ENCODE measurements at places on chromosomes 13 and 19.
A peak's percentile ranks its signal among the peaks of the same experiment; 100 is the strongest.

- peak; percentile 7 for DNase-seq
Measured at GRCh38 chr13:74325106-74325505, 190.9 kb upstream of the KLF12 start.

DNA sequence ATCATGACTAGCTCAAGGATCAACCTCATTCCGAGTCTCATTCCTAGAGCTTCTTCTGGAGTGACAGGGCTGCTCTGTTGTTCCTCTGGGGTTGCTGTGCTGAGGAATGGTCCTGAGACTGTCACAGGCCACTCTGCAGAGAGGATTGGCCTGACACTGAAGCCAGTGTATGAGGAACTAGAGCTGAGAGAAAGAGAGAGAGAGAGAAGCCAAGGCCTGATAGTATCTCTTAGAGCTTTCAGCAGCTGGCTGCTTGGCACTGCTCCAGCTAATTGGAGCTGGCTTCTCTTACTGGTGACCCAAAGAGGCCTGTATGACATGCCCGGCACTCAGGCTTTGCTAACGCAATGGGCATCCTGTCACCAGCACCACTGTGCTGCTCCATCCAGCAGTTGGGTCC lies 73.4 kb upstream of the FLT1 start:
- peak; percentile 4 for DNase-seq

- DNase-seq, result no peak
Measured at GRCh38 chr13:24016046-24016445, 118.7 kb upstream of the C1QTNF9B start.

DNA sequence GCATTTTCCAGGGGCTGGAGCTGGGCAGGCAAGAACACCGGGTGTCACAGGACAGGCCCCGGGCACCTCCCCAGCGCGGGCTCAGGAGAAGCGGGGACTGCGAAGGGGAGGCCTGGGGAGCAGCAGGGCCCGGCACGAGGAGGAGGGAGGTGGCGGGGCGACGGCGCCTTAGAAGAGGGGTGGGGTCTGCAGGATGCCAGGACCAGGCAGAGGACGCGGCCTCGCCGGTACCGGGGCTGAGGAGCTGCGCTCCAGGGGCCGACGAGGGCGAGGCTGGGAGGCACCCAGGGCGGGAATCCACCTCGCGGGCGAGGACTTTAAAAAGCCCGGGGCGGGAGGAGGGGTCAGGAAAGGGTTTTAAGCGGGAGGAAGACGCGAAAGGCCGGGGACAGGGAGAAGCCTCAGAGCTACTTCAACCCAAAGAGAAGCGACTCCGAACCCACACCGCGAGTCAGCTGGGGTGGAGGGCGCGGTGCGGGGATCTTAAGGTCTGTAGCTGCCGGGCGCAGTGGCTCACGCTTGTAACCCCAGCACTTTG lies 665 bp downstream of the ZNF347 start:
- DNase-seq, result no peak

DNA sequence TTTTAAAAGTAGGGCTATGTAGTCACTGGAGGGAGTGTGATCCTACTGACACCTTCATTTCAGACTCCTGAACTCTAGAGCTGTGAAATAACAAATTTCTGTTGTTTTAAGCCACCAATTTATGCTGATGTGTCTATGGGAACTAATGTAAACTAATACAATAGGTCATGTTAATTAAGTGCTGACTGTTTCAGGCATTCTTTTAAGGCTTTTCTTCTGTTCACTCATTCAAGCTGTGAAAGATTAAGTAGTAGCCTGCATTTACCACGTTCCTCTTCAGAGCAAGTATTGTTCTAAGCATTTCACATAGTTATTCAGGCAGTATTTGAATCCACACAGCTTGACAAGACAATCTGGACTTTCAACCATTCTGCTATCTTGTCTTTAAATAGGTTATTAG lies 1135.0 kb downstream of the SLITRK1 start:
- no peak for DNase-seq

GRCh38 chr19:48772503-48772953 lies 17.2 kb downstream of the FGF21 start:
- DNase-seq, result no peak

DNA sequence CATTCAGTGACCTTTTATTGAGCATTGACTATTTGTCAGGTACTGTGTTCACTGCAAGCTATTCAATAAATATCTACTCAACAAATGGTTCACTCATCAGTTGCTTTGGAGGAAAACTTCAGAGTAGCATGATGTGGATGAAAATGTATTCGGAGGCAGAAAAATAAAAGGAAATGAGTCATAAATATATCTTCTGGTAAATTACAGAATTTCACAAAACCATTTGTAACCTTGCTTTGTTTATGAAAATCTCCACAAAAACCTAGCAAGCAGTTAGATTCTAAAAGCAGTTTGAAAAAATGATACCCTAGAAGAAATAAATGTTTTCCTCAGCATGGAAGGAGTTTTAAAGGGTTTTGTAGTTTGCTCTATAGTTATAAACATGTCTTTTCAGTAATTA lies 399.6 kb downstream of the LMO7 start:
- no peak for DNase-seq

- no peak for DNase-seq
Measured at GRCh38 chr13:101242720-101243119, 173.6 kb downstream of the NALCN start.

- no peak for DNase-seq
Measured at GRCh38 chr19:8441725-8442544, 2.8 kb upstream of the HNRNPM start.

- DNase-seq, result no peak
Measured at GRCh38 chr13:71213252-71213821, 653.7 kb downstream of the DACH1 start.

GRCh38 chr13:45113233-45114224 lies 6.8 kb upstream of the GTF2F2 start:
- no peak for DNase-seq

DNA sequence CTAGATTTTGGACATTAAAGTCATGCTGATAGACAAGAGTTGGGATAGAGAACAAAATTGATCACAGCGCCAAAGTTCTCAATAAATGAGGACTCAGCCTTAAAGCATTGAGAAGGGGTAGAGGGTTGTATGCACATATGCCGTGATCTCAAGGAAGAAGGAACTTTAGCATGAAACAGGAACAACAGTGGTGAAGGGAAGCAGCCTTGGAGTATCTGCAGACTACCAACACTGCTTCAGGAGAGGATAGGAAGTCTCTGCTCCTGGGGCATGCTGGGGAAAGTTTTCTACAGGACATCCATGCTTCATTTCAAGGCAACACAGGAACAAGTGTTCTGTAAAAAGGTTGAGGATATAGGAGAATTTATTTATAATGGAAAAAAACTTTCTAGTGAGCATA lies 111.9 kb upstream of the MLNR start:
- no peak for DNase-seq

DNA sequence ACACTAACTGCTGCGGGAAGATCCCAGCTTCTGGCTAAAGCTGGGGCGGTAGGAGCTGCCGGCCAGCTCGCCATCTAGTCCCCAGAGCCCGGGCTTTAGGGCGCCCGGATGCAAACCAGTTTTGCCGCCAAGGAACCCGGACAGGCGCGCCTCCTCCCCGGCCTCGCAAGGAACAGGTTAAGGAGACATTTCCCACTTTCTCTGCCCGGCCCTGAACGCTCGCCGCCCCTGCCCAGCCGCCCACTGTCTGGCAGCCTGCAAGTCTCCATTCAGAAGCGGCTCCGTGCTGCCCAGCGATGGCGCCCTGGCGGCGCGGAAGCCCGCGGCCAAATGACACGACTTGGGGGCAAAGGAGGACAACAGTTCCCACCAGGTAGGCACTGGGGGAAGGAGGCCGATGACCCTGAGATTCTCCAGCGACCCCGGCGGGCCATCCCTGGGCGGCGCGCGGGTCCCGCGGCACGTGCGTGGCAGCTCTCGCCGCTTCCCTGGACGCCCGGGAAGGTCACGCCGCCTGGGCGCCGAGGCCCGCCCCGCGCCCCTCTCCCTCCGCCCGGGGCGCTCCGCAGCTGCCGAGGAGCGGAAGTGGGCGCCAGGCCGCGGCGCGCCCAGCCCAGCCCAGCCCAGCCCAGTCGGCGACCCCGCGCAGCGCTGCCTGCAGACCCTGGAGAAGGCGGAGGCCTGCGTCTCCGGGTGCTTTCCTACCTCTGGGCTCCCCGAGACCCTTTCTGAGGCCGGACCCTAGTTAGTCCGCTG lies 42.2 kb upstream of the HNRNPA1L2 start:
- DNase-seq, result peak; percentile 49

DNA sequence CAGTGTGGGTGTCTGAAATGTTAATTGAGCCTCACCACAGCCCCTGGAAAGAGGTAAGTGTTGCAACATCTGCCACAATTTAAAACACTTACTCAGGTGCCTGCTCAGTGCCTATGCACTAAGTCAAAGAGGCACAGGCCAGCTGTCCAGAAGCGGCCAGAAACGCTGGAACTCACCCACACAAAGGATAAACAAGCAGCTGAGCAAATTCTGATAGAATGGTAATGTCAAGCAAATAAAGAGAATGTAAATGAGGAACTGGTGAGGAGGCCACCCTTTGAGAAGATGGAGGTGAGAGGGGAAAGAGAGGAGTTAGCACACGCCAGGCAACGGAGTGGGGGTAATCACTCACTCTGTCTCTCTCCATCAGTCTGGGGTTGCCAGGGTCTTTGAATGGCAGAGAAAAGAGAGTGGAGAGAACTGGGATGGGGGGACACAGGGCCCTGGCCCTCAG lies 67.7 kb upstream of the SERP2 start:
- no peak for DNase-seq
